ENCODE measurements at places on chromosomes 3 and 15. TPM values are rescaled to one million over a fixed set of nuclear protein-coding genes. Genes with fewer than 3 reads are reported as not detected.

DNA sequence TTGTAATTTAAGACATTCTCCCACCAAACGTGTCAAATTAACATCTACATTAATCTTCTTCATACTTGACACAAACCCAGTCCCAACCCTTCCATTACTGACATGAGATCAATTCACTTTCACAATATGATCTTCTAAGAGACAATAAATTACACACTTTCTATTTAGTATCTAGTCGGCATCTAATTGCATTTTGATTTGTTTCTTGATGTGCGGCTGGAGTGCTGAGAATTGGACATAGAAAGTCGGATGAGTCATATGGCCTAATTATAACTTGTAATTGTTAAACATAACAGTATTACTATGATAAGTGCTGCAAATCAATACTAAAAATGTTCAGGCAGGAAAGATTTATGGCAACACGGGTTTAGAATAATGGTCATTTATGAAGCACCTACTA is 78.4 kb upstream of the RORA start:
- no peak for DNase-seq

DNA sequence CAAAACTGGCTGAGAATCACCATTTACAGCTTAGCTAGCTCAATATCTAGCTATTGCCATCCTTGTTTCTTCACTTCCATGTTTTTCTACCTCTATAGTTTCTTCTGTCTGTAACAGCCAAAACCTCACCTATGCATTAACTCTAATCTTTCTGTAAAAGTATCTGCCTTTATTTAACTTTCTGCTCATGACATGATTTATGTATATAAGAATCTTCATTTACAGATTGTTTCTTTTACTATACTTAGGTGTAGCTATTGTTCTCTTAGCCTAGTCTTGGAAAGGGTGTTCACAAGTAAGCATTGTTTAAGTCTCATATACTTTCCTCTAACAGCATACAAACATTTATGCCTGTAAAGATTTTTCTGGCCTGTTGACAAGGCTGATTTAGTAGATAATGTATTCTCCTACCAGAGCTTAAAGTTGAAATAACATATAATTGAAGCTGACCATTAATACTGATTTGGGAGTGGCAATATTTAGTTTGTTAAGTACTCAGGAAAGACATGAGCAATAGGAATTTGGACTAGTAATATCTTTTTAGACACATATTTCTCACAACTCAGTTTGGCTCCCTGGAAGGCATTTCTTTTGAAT is 9.4 kb downstream of the FILIP1L start:
- no peak for DNase-seq

DNA sequence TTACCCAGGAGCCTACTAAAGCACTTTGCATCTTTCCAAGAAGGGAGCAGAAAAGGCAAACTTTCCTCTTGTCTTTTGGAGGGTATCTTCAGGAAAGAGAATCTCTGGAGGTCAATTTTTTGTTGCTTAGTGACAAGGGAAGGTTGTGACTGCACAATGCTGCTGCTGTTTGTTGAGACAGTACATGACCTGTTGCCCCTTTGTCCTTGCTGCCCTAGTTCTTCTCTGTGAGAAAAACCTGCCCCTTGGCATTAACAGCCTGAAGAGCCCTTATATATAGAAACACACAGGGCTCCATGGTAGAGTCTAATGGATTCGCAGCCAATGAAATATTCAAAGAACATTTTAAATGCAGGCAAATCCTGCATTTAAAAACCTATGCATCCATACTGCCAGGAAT is 20.3 kb downstream of the KLHDC8B start:
- no peak for DNase-seq

The GPR27 gene
- total RNA-seq = 28.1 TPM

DNA sequence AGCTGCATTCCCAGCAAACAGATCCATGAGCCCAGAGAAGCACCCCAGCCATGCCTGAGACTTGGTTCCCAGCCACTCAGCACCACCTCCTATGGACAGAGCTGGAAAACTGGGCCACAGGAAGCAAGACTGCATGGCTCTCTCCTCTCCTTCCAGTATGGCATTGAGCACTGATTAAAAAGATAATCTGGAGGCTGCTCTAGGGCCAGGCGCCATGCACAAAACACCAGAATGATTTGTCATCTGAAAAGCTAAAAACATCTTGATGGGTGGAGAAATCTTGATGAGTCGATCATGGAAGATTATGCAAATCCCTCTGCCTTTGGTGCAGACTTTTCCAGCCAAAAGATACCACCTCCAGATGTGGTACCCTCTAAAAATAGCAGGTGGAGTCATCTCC is 62.7 kb upstream of the MRPS22 start:
- DNase-seq = no peak

DNA sequence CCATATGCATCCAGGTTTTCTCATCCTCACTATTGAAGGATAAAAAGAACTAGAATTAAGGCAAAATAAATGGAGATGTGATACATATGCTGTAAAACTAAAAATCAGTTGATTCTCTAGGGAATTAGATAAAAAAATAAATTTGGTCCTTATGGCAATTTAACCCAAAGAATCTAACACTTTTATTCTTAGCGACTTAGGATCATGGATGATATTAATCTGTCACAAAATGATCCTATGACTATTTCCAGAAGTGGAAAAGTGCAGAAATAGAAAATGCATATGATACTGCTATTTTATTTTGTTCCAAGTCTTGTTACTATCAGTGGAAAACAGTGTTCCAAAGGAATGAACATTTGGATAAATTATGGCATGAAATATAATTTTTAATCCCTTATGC is 746.3 kb downstream of the ROBO2 start:
- no peak for DNase-seq

The LSAMP gene
- total RNA-seq = 10.3 TPM

The PDE8A gene
- 67.3 TPM for total RNA-seq

The DVL3 gene
- total RNA-seq = 80.5 TPM

- DNase-seq = no peak
Measured at GRCh38 chr15:70210076-70210475, 112.4 kb upstream of the TLE3 start.

The CCR8 gene
- total RNA-seq = not detected

DNA sequence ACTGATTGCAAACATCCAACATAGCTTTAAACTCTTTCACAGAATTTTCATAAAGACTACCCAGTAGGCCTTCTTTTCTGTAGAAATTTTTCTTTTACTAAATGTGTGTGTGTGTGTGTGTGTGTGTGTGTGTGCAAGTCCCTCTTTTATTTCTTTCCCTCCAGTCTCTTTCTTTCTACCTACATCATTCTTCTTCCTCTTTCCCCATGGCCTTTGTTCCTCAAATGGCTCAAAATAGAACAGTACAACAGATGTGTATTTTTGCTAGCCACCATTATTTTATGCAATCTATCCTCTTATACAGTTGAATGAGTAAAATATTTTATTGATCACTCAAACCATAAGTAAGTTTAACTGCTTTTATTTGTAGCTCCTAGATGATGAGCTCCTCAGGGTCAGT is 76.4 kb downstream of the USF3 start:
- no peak for DNase-seq

The SCAANT1 gene
- not detected for total RNA-seq

- DNase-seq = peak; percentile 44
Measured at GRCh38 chr3:134333522-134334181, 40.6 kb downstream of the AMOTL2 start.

- no peak for DNase-seq
Measured at GRCh38 chr15:80703965-80704364, 8.9 kb downstream of the ABHD17C start.

The TERC gene
- 512 TPM for total RNA-seq

- no peak for DNase-seq
Measured at GRCh38 chr3:112925969-112926368, 48.9 kb downstream of the CD200R1 start.

DNA sequence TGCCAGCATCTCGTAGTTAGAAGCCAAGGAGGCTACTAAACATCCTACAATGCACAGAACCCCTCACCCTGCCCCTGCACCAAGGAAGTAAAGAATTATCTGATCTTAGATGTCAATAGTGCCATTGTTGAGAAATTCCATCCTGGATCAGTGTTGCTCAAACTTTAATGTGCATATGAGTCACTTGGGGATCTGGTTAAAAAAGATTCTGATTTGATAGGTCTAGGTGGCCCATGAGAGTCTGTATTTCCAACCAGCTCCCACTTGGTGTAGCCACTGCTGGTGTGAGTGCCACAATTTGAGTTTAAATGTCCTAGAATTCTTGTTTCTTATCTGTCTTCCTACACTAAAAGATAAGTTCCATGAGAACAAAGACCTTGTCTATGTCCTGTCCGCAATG is 43.7 kb downstream of the TMEM45A start:
- DNase-seq = peak; percentile 32

DNA sequence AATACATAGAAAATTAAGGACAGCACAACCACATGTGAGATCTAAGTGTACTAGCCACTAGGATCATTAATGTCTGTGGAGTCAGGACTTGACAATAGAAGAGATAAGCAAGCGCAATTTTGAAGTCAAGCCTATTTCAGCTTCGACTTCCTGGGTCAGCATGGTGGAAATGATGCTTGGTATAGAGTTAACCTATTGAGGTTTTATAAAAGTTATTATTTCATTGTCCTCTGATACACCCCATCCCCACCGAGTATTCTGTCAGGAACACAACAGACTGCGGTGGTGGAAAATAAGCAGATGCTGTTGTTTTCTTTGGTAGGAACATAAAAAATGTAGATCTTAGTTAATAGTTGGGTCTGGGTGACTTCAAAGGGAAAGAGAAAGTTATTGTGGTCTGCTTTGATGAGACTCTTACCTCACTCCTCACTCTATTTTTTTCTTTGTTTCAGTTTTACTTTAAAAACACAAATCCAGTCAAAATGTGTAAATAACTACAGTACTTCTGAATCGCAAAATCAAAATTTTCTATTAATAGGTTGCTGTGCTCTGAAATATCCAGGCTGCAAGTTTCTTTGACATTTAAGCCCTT is 82.1 kb downstream of the IL5RA start:
- DNase-seq = no peak

The PLIN1 gene
- 18.5 TPM for total RNA-seq

GRCh38 chr15:76860201-76860600 is 44.9 kb downstream of the SCAPER start:
- DNase-seq = no peak

DNA sequence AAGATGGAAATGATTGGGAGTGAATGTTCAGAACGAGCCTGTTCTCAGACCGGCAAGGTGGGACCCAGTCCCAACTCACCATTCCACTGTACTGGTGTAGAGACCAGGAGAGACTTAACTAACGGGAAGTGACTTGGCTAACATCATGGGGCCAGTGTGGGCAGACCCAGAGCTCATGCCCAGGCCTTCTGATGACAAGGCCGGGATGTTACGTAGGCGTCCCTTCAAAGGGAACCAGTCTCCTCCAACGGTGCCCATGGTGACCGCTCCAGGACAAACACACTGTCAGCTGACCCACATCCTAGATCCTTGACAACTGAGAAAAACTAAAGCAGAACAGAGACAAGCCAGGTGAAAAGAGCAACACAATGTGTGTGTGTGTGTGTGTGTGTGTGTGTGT is 128.4 kb upstream of the HACD2 start:
- DNase-seq = no peak

GRCh38 chr15:81095690-81096365 is 38.2 kb upstream of the CFAP161 start:
- DNase-seq = no peak

- DNase-seq = no peak
Measured at GRCh38 chr15:74227968-74228722, 8.0 kb upstream of the CCDC33 start.

- DNase-seq = no peak
Measured at GRCh38 chr3:135444058-135444457, 521.5 kb upstream of the PPP2R3A start.

The NUP210 gene
- total RNA-seq = 37.4 TPM

DNA sequence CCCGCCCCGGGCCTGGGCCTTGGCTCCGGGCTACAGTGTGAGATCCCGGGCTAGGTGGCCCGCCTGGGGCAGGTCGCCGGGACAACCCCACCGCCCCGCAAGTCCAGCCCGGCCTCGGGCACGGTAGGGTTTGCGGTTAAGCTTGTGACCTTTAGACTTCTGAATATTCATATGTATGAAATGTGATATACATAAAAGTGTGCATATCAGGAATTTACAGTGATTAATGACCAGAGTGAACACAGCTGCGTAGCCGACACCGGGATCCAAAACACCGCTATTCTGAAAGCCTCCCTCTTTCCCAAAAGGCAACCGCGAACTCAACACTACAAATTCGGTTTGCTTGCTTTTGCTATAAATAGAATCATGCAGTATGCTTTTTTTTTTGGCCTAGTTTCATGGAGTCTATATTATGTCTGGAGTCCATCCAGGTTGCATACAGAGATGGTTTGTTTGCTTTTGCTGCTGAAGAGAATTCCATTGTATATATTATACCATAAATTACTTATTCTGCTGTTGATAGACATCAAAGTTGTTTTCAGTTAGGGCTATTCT is 636 bp upstream of the SNRPA1 start:
- DNase-seq = no peak

GRCh38 chr3:141561426-141562034 is 74.7 kb downstream of the RASA2 start:
- DNase-seq = peak; percentile 28

DNA sequence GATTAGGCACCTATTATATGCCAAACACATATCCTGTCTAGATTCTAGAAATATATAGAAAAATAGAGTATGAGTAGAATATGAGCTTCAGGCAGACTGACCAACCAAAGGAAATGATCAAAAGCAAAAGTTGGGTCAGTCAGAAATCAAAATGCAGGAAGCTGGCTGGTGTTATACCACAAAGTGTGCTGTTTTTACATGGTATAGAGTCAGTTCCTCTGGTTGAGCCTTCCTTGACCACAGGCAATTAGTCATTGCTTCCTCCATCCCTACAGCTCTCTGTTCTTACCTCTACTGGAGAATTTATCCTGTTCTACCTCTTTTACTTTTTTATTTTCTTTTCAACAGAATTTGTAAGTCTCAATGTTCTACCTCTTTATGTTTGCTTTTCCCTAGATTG is 149.8 kb downstream of the TMCO5A start:
- no peak for DNase-seq

The ENTPD3 gene
- 0.50 TPM for total RNA-seq
